ENCODE measurements at places on chromosomes 5 and 9.
A peak's percentile ranks its signal among the peaks of the same experiment; 100 is the strongest.

- peak; percentile 27 for DNase-seq
Observed at GRCh38 chr5:36073595-36074216, 7.0 kb upstream of the UGT3A2 start.

- no peak for DNase-seq
Observed at GRCh38 chr9:133934482-133935232, 57.5 kb downstream of the VAV2 start.

- DNase-seq, result peak; percentile 74
Observed at GRCh38 chr5:177300236-177300880, 3.2 kb downstream of the RAB24 start.

- DNase-seq, result no peak
Observed at GRCh38 chr5:136053336-136054141, 24.8 kb downstream of the TGFBI start.

- no peak for DNase-seq
Observed at GRCh38 chr9:105500108-105500766, 52.4 kb downstream of the FSD1L start.

GRCh38 chr5:40796487-40796889 lies 1.7 kb downstream of the PRKAA1 start:
- DNase-seq, result no peak

DNA sequence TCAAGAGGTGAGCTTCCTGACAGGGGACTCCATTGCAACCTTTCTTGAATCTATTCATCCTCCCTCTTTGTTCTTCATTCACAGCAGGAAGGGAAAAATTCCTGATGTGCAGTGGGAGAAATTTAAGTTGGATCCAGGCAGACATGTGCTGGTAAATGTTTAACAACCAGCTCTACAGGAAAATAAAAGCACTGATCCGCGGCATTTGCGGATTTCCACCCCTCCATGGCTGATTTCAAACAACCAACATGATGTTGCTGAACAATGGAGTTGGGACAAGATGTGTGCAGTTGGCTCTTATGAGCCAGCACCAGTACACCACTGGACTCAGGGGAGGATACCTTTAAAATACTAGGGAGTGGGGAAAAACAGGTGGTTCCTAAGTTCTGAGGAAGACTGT lies 47.0 kb downstream of the SPRY4 start:
- DNase-seq, result no peak

DNA sequence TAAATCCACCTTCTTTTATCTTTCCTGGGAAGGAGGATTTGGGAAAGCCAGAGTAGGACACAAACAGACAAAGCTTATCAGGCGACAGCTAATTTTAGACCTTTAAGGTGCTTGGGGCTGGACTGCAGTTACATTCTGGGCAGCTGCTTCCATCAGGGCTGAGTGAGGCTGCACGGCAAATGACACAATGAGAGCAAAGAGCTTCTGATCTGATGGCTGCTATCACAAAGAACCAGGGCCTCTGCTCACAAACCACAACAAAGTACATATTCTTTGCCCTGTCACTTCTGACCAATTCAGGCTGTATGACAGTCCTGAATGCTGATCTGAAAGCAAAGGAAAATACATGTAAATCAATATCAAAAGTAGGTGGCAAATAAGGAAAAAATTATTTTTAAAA lies 93.1 kb downstream of the MRPS27 start:
- DNase-seq, result no peak
